AML-193 (cell line): ENCODE measurements at places on chromosomes 16 and 17.

DNA sequence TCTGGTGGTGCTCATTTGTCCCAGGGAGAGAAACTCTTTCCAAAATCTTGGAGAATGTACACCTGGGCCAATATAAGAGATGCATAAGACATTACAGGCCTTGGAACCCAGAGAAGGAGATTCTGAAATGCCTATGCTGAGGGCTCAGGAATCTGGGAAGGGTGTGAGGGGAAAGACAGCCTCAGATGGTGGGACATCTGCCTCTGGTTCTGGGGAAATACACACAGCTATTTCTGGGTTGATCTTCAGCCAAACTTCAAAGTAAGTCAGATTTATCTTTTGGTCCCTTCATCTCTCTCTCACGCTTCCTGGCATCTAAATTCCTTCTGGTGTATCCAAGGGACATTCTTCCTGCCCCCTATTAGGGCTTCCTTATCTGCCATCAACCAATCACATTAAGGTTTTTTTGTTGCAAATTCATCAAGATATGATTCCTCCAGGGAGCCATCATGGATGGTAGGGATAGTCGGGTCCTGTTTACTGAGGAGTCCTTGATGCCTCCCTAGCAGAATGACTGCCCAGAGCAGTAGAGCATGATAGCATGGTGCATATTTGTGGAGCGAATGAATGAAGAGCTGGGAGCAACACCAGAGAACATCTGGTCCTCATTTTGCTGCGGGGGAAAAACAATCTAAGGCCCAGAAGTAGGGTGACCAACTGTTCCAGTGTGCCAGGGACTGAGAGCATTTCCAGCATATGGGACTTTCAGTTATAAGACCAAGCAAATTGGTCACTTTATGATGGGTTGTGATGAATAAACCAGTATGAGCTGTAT lies 35.7 kb upstream of the DYNLL2 start:
- DNase-seq, result no peak

- DNase-seq, result no peak
Measured at GRCh38 chr17:34024386-34024785, 230.7 kb upstream of the CCL2 start.

GRCh38 chr17:38421171-38421841 lies 7.0 kb upstream of the ARHGAP23 start:
- DNase-seq, result no peak

GRCh38 chr17:38741921-38742410 lies 6.2 kb downstream of the PCGF2 start:
- DNase-seq, result no peak

GRCh38 chr17:64081802-64082799 lies 47.8 kb downstream of the ERN1 start:
- DNase-seq, result peak; percentile 20

DNA sequence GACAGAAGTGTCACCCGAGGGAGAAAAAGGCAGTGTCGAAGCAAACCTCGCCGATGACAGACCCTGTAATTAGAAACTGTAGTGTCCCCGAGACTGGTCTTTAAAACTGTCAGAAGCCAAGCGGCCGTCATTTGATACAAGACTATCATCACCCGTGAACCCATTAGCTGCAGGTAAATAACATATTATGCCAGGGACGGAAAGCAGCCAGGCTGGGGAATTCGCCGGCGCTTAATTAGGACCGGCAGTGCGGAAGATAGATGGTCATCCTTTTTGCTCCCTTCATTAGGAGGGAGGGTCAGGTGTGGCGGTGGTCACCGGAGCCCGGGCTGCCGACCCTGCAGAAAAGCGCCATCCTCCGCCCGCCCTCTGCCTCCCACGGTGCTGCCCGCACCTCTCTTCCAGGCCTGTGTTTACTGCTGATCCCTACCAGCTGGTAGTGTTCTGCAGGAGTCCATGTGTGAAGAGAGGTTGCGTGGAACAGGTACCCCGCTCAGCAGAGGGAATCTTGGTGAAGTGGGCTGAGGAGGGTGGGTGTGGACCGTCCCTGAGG lies 109.4 kb upstream of the GSE1 start:
- no peak for DNase-seq

DNA sequence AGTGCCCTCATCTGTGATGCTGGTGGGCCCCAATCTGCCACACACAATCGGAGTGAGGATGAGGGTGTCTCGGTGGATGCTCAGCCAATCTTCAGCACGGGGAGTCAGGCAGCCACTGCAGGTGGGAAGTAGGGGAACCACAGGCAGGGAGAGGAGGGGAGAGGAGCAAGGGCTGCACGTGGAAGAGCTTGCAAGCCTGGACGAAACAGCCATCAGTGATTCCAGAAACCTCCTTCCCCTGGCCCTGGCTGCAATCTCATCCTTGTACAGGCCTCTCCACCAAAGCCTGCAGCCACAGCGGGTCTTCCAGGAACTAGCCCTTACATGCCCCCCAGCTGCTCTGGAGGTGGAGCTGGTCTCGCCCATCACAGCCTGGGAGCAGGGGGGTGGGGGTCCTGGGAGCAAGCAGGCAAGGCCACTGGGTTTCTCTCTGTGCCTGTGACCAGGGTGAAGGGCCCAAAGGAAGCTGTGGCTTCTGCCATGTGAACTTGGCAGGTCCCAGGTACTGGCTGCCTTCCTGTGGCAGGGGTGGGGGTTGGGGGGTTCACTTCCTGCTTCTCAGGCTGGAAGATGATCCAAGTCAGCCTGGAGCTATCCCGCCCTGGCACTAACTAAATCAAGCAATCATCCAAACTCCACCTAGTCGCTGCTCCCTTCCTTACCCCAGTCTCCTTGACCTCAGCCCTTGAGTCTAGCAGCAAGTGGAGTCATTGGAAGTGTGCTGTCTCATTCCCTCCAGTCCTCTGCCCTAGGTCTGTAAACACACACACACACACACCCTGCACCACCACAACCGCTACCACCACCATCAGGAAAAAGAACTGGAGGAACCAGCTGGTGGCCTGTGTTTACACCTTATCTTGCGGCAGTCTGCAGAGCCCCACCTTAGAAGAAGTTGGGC lies 29.4 kb upstream of the MLKL start:
- DNase-seq, result no peak
